Activated CD8-positive, alpha-beta memory T cell treated with anti-CD3 and anti-CD28 coated beads for 4 hours (primary cell): ENCODE measurements at places on chromosomes 12 and 14.

DNA sequence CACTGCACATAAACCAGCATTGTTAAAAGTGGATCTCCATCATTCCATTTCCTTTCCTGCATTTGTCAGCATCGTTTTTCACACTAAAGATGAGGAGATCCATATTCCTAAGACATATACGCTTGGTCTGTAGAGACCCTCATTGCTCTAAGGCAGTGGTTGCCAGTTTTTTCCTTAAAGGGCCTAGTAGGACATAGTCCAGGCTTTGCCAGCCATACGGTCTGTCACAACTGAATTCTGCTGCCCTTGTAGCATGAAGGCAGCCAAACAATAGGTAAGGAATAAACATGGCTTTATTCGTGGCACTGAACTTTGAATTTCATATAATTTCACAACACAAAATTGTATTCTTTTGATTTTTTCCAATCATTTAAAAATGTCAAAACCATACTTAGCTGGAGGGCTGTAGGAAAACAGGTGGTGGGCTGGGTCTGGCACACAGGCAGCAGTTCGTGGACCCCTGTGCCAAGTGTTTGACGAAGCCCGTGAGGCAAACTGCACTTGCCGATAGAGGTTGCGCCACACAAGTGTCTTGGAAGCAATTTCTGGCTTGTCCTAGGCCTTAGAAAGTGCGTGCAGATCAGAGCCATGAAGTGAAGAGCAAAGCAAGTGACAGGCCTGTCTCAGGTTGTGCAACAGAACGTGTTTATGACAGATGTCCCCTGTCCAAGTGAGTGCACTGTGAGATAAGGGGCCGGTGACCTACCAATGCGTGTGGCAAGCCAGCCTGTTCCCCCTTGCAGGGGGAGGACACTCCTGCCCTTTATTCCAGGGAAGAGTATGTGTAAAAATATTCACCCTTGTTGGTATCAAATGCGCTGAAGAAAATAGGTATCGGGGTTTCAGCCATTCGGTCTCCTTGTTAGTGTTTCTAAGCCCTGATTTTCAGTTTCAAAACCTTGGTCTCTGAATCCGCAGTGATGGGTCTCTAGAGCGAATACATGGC is 916 bp upstream of the CHPT1 start:
- no peak for DNase-seq

DNA sequence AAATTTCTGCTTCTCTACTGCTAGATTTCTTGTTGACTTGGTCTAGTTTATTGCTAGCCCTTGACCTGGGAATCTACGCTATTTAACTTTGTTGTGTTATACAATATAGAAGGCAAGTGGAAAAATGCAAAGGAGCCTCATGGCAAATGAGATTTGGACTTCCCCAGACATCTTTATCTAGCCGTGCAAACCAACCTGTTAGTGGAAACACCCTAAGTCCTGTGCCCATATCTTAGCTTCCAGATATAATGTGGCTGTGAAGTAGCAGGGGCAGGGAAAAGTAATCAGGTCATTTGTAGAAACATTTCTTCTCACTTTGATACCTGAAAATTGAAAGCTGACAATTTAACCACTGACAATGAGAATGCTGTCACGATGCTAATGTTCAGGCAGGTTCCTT is 90.7 kb upstream of the ATP2B1 start:
- no peak for DNase-seq

- no peak for DNase-seq
Measured at GRCh38 chr14:96792003-96792402, 5.2 kb upstream of the VRK1 start.

GRCh38 chr12:26492406-26492805 is 297.0 kb downstream of the SSPN start:
- no peak for DNase-seq

DNA sequence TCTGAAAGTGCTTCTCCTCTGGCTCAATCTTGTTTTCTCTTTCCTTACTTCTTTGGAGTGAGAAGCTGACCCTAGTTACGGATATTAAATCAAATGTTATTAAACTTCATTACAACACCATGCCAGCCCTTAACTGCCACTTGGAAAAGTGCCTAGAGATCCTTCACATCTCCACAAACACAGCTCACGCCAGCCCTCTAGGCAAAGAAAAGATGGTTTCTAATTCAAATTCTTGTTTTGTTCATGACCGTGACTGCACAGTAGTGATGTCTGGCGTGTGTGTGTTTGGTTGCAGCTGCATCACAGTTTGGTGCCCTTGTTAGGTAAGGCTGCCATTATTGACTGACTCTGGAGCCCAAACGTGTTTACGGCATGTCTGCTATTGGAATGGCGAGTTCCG is 113.0 kb downstream of the BEGAIN start:
- DNase-seq = no peak

DNA sequence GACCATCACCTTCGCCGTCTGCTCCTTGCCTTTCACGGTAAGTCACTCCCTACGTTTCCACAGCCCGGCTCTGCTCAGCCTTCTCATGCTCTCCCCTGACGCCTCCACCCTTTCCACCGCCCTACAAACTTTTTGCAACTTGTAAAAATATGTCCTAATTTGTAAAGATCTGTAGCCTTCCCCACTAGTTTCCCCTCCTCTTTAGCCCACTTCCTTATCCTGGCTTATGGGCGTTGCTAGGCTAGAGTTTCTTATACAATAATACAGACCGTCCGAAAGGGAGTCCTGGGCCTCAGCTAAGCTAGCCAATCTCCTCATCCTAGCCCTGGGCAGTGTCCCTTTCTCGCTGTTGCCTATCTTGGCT is 1.2 kb downstream of the PTGER2 start:
- DNase-seq = no peak

- DNase-seq = no peak
Measured at GRCh38 chr12:19695244-19696098, 256.2 kb downstream of the AEBP2 start.

DNA sequence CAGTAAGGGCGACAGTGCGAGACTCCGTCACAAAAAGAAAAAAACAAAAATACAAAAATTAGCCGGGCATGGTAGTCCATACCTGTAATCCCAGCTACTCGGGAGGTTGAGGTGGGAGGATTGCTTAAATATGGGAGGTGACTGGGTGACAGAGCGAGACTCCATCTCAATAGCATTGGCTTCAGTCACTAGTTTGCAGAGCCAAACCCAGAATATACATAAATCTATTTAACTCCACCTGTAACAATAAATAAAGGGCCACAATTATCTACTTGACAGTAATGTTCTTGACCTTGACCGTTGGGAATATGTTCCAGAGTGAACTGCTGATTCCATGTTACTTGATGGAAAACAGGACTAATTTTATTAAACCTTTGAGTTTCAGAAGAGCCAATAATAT is 198.9 kb upstream of the MDGA2 start:
- DNase-seq = no peak

DNA sequence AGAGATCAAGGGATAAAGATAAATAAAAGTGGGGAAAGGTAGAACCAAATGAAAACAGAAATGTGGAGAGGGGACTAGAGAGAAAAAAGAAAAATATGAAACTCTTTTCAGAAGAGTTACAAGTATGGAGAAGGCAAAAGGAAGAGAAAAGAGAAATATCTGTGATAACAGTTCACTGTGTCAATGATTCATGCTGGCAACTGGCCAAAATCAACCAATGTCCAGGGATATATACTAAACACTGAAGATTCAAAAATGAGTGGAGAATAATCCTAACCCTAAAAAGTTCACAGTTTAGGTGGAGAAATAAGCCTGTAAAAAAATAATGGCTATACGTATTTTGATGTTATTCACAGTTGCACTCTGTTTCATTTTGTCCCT is 372.3 kb upstream of the KITLG start:
- no peak for DNase-seq

DNA sequence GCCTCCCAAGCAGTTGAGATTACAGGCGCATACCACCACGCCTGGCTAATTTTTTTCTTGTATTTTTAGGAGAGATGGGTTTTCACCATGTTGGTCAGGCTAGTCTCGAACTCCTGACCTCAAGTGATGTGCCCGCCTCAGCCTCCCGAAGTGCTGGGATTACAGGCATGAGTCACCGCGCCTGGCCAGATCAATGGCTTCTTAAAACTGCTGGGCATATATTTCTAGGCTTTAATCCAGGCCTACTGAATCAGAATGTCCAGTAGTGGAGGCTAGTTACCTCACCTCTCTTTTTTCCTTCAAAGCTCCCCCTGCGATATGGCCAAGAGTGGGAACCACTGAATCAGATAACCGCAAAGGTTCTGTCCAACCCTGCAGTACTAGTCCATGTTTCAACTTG is 17.1 kb downstream of the POU6F1 start:
- DNase-seq = no peak

- DNase-seq = no peak
Measured at GRCh38 chr12:25322918-25323531, 72.3 kb upstream of the KRAS start.

DNA sequence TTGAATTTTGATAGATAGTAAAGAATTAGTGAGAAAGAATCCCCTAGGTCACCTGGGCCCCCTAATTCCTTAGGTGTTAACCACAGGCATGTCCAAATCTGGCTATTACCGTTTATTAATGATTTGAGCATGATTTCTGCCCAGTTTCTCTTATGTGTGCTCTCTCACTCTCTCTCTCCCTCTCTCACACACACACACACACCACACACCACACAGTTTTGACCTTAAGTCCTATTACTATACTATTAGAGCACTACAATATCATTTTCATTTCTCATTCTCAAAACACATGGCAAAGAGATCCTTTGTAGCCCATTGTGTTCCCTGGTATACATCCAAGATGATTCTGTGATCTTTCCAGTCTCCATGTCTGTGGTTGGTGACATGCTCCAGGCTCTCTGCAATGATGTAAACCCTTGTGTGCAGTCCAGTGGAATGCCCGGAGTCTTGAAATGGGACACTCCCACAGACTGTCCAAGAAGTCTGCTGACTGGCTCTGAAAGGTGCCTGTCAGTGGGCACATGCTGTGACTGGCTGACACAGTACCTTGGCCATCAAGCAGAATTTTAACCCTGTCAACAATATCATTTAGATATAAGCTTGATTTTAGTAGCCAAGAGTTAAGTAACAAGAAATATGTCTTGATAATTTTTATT is 96.2 kb downstream of the FIGNL2 start:
- DNase-seq = no peak

- no peak for DNase-seq
Measured at GRCh38 chr14:87644689-87645088, 348.3 kb downstream of the GALC start.

- DNase-seq = no peak
Measured at GRCh38 chr14:77141214-77142004, at the start of gene ZDHHC22. Gene ZDHHC22 (minus strand): TSS chr14:77141791. CDS start chr14:77139738, 2,053 bp downstream.

GRCh38 chr14:101601606-101602465 is 40.5 kb downstream of the DIO3 start:
- no peak for DNase-seq

- no peak for DNase-seq
Measured at GRCh38 chr12:26970136-26970535, 31.9 kb downstream of the FGFR1OP2 start.

- no peak for DNase-seq
Measured at GRCh38 chr12:76896274-76896673, 17.5 kb upstream of the CSRP2 start.

DNA sequence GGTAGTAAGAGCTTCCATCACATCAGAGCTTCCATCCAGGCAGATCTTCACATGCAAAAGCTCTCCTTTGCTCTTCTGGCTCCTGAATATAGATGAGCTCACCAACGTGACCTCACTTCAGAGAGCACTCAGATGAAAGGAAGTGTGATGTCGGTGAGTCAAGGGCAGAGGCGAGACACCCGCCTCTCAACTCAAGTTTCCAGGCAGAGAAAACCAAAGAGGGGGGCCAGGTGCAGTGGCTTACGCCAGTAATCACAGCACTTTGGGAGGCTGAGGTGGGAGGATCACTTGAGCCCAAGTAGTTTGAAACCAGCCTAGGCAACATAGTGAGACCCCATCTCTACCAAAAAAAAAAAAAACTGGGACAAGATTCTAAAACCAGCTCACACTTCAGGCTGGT is 126.9 kb downstream of the DUSP6 start:
- peak; percentile 71 for DNase-seq

DNA sequence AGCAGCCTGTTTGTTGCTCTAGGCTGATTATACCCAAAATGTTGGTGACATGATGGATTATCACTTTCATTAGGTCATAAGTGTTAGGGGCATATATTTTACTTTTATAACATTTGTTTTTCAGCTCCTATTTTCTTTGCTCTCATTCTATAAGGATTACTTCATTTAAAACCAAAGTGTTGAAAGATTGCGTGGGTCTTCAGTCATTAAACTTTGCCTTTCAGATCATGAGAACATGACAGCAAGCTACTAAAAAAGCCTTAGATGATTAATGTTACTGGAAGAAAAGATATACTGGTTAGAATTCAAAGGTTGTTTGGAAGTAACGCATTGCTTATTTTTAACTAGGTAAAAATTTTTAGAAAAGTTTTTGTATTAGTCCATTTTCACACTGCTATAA is 156.8 kb downstream of the ERC1 start:
- no peak for DNase-seq

DNA sequence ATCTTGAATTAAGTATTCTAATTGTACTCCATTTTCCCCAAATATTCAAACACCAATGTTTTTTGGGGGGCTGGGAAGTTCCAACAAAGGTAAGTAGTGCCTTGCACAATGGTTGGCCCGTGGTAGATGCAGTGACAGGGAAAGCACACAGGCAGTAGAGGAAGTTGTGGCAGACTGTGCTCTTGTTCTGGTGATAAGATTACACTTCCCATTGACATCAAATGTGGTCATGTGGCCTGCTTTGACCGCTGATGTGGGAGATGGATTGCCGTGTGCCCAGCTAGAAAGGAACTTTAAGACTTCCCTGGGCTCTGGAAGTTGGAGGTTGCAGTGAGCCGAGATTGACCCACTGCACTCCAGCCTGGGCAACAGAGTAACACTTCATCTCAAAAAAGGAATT is 223.8 kb downstream of the VRK1 start:
- DNase-seq = no peak

- DNase-seq = no peak
Measured at GRCh38 chr14:45743884-45744283, 490.9 kb upstream of the MIS18BP1 start.

- no peak for DNase-seq
Measured at GRCh38 chr12:95229636-95230035, 12.0 kb downstream of the VEZT start.

- DNase-seq = no peak
Measured at GRCh38 chr12:84913129-84913515, 523 bp upstream of the SLC6A15 start.

- DNase-seq = no peak
Measured at GRCh38 chr12:127717278-127717677, 549.7 kb upstream of the TMEM132C start.

GRCh38 chr14:68949601-68949965 is 29.5 kb downstream of the ACTN1 start:
- DNase-seq = no peak

- DNase-seq = no peak
Measured at GRCh38 chr14:106631879-106632278, 1105.5 kb downstream of the TMEM121 start.

DNA sequence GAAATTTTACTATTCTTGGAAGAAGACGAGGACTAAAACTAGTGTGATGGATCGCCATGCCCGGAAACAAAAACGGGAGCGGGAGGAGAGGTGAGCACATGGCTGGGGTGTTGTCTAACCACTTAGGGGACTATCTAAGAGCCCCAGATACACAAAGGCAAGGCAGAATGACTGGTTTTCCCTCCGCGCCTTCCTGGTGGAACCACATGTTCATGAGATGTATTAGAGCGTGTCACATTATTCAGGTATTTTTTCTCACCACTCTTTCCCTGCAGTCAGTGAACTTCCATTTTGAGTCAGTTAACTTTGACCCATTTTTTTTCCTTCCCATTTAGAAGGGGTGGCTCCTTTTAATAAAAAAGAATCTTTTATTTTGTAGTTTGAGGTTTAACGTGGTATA is 68.8 kb upstream of the TRAF3 start:
- no peak for DNase-seq
